Mesothelial cell of epicardium (in vitro differentiated cells): ENCODE measurements at places on chromosomes 5 and 9.

DNA sequence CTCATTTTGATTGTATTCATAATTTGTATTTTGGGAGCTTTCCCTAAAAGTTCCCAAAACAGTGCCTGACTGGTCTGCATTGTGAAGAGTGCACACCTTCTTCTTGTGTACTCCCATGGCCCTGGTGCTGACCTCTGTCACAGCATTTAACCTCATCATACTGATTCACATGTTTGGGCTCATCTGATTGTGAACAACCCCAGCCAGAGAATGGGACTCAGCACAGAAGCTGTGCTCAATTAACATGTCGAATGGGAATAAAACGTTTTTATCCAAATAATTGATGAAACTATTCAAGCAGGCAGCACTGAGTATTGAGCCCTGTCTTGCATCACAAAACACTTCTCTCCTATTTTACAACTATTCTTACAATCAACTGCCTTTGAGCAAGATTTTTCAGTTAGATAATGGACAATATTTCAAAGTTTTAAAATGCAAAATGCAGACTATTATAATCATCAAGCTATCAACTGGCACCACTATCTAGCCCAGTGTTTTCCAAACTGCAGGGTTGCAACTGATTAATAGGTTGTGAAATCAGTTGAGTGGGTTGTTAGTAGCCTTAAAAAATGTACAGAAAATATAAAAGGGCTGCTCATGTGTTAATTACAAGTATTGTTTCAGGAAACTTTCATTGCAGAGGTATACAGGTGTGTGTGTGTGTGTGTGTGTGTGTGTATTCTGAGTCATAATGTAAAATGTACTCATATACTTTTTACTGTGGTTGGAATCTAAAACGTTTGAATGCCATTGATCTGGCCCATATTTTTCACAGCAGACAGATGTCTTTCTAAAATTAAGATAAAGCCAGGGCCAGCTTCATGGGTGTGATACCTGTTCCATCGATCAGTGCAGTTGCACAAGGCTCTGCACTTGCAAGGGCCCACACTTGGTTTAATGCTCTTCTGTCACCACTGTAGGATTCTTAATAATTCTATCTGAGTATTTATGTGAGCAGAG is 190.5 kb downstream of the PIK3R1 start:
- H3K4me3 ChIP-seq = no peak overlapping the region
- H3K4me1 ChIP-seq = peaks cover 25% of the 10 kb centered on the region
- no peaks in the 10 kb centered on the region for H3K27me3 ChIP-seq
- H3K27ac ChIP-seq = peak overlapping the region; percentile 57
- DNase-seq = no peak
- H3K36me3 ChIP-seq = no peaks in the 10 kb centered on the region

GRCh38 chr9:86990290-86990689 is 43.0 kb upstream of the GAS1 start:
- no peaks in the 10 kb centered on the region for H3K36me3 ChIP-seq
- H3K27ac ChIP-seq = no peak overlapping the region
- no peaks in the 10 kb centered on the region for H3K27me3 ChIP-seq
- H3K4me1 ChIP-seq = peaks cover 23% of the 10 kb centered on the region
- no peak overlapping the region for H3K4me3 ChIP-seq
- no peak for DNase-seq

DNA sequence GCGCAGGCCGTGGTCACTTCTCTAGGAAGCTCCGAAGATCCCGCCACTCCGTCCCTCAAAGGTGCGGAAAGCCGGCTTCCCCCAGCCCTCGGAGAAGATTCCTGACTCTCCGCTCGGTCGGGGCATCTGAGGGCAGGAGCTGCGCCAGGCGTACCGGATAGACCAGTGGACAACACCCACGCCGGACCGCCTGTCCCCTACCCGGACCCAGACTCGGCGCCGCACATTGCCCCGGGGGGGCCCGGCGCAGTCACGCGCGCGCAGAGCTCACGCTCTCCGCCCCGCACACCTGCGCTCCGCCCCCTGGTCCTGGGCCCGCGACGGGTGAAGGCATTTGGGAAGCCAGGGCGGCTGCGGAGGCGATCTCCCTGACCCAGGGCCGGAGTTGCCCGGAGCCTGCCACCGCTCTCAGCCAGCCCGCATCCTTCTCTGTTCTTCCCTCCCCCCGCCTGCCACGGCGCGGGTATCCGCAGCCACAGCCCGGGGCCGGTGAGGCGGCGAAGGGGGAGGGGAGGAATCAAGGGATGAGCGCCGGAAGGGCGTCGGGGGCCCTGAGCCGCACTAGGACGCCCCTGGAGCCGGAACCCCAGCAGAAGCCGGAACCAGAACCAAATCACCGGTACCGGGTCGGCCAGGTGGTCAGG is 448 bp downstream of the RELL2 start:
- H3K36me3 ChIP-seq = peaks cover 11% of the 10 kb centered on the region
- peak overlapping the region; percentile 16 for H3K27ac ChIP-seq
- peak; percentile 46 for DNase-seq
- H3K27me3 ChIP-seq = peaks cover 8% of the 10 kb centered on the region

DNA sequence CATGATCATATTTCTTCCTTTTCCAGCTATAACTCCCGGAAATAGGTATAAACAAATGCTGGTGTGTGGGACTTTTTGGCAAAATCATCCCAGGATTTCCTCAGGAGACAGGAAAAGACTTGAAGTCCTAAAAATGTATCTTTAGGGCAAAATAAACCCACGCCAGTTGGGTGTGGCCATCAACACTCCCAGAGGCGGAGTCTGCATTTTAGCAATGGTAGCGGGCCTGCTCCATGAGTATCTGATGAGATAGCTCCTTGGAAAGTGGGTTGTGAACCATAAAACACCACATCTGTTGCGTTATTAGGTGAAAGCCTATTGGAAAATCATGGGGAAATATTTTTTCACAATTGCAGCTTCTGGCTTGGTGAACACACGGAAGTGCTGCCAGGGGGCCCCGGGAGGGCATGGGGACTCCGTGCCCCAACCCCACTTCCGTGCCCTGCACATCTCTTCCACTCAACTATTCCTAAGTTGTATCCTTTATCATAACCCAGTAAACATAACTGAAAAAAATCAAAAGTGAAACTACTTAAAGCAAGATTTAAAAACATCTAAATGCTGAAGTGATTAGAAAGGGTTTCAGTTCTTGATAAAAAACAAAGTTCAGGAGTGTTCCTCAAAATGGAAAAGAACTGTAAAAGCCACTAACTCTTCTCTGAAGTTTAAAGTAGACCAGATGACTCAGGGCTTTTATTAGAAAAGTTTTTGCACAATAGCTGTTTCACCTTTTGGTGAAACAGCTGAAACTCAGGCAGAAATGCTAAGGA is 111.2 kb downstream of the LRRC70 start:
- H3K27ac ChIP-seq = peak overlapping the region; percentile 59
- no peaks in the 10 kb centered on the region for H3K27me3 ChIP-seq
- no peak for DNase-seq

DNA sequence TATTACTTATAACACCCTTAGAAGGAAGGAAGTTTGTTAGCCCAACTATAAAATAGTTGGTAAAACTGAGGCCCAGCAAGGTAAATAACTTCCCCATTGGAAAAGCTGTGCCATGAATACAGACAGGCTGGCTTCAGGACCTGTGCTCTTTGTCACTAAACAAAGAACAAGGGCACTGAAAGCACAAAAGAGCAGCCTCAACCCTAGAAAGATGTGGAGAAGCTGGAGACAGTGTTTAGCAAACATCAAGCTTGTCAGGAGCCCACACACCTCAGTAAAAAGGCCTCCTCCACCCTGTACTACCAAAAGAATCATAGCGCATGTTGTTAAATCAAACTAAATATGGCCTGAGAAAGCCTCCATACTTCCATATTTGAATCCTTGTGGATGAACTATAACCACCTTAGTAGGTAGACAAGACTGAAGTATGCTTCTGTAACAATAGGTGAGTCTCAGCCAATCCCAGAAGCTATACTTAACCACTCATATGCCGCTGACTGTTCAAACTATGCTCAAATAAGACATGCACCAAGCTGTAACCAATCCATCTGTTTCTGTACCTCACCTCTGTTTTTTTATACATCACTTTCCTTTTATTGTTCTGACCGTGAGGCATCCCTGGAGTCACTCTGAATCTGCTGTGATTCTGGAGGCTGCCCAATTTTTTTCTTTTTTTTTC is 18.4 kb upstream of the SCGB3A2 start:
- no peaks in the 10 kb centered on the region for H3K36me3 ChIP-seq
- DNase-seq = no peak
- no peak overlapping the region for H3K4me3 ChIP-seq
- peaks cover 13% of the 10 kb centered on the region for H3K27me3 ChIP-seq
- H3K27ac ChIP-seq = no peak overlapping the region

- H3K36me3 ChIP-seq = no peaks in the 10 kb centered on the region
- peaks cover 10% of the 10 kb centered on the region for H3K27me3 ChIP-seq
- no peak for DNase-seq
- H3K4me1 ChIP-seq = peaks cover 1% of the 10 kb centered on the region
These were observed 22.2 kb upstream of the CEP78 start for GRCh38 chr9:78213712-78214111.

DNA sequence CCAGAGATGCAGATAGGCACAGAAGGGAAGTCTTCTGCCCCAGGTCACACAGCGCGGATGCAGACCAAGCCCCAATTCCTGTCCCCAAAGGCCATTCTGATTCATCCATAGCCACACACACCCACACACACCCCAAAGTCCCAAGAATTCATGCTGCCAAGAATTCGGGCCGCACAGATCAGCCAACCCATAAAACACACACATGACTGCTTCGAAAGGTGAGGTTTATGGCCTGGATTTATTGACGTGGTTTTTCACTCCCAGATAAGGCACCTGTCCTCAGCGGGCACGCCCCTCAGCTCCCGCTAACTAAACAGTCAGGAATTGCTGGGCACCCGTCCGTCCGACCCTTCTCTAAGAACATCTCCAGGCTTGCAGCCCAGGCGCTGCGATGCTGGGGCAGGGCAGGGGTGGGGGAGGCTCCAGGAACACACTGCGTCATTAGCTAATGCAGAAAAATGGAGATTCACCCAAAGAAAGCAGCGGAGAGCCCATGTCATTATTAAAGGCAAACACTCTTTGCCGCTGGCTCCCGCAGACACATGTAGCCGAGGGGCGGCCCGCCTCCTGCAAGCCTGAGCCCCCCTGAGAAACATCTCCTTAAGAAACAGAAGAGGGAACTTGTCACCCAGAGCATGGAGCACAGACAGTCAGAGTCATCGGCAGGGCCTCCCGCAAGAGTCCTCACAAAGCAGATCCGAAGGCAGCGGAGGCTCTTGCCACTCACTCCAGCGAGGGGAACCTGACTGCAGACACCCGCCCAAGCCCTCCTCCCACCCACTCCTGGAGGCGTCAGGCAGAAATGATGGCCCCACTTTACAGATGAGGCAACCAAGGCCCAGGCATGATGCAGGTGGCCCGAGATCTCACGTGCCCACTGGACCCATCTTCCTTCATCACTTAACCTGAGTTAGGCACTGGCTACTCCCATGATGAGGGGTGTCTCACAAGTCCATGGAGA is 19.9 kb downstream of the VAV2 start:
- peaks cover 40% of the 10 kb centered on the region for H3K4me1 ChIP-seq
- peak overlapping the region; percentile 56 for H3K27ac ChIP-seq
- DNase-seq = no peak
- H3K27me3 ChIP-seq = no peaks in the 10 kb centered on the region
- H3K4me3 ChIP-seq = no peak overlapping the region

DNA sequence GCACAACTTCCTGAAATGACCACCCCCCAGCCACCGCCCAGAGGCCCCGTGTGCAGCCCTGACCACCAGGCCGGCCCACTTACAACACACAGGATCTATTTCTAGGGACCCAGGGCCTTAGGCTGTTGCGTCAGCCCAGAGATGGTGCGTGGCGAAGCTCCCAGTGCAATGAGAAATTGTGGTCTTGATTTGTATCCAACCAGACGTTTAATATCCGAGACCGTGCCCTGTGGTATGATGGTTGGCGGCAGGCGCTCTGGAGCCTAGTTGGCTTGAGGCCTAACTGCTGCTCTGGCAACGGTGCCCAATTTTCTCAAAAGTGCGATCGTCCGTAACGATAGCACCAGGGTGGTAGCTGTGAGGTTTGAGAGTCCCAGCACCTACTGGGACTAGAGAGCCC is 32.6 kb upstream of the SLC6A19 start:
- no peak overlapping the region for H3K27ac ChIP-seq
- no peaks in the 10 kb centered on the region for H3K36me3 ChIP-seq
- DNase-seq = no peak

- DNase-seq = no peak
- H3K4me1 ChIP-seq = peaks cover 47% of the 10 kb centered on the region
- H3K4me3 ChIP-seq = peak within 1 kb of the TSS; percentile 77
- peak within 1 kb of the TSS; percentile 84 for H3K27ac ChIP-seq
- peaks cover 53% of the 10 kb centered on the region for H3K27me3 ChIP-seq
- no peaks in the 10 kb centered on the region for H3K36me3 ChIP-seq
These were observed at the start of gene PAPPA for GRCh38 chr9:116153765-116154333. PAPPA (plus strand) TSS chr9:116153791; CDS start chr9:116154173, 382 bp downstream.
